ENCODE measurements at places on chromosomes 6 and 20.

DNA sequence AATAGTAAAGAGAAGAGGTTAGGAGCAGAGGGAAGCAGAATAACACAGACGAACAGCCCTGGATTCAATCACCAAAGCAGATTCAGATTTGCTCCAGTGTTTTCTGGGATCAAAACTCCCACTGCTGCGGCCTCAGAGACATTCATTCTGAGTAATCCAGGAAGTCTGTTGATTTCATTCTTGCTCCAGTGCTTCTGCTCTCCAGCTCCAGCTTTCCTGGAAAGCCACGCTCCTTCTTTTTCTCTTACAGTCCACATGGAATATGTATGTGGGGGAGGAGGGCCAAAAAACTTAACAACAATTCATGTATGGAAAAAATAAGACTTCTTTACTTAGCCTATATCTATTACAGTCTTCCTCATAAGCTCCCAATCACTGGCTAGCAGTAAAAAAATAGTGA lies 26.4 kb upstream of the UST start:
- DNase-seq, result no peak

GRCh38 chr20:32070690-32071213 lies 18.7 kb downstream of the HCK start:
- DNase-seq, result no peak

DNA sequence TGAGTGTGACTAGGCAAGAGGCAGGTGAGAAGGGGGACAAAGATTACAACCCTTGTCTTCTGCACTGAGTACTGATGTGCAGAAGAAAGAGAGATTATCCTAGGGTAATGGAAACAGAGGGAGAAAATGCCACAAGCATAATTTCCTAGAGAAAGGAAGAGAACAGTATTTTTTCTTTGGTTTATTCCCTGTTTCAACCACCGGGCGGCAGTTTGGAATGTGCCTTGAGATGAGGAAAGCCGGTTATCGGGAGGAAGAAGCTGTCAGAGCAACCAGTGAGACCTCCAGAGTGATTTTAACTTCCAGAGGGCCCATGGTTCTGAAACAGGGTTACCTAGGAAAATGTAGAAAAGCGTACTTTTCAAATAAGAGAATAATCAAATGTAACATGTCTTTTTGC lies 121.4 kb downstream of the REV3L start:
- peak; percentile 1 for DNase-seq

- no peak for DNase-seq
Measured at GRCh38 chr6:164911151-164911550, 398.3 kb downstream of the C6orf118 start.

DNA sequence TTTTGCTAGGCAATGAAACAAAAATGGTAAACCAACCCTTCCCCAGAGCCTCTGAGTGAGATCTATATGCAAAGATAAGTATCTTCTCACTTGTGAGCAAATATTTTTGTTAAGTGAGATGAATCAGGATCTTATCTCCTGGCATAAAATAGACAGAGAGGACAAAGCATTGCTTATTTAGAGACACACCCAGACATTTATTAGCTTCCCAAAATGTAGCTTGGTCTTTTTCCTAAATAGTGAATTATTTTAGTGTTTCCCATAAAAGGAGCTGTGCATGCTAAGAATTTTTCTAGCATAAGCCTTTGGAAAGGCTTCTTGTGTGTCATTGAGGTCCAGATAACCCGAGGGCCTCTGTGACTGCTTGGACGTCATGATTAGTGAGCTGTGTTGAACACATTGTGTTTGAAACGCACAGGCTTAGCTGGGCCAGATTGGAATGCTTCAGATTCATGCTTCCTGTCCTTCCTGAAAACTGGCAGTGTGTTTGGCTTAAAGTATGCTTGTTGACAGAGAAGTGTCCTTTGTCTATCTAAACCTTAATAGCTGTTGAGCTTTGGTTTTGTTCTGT lies 16.5 kb downstream of the MTHFD1L start:
- DNase-seq, result no peak

GRCh38 chr6:113202852-113203714 lies 654.1 kb upstream of the MARCKS start:
- peak; percentile 59 for DNase-seq

DNA sequence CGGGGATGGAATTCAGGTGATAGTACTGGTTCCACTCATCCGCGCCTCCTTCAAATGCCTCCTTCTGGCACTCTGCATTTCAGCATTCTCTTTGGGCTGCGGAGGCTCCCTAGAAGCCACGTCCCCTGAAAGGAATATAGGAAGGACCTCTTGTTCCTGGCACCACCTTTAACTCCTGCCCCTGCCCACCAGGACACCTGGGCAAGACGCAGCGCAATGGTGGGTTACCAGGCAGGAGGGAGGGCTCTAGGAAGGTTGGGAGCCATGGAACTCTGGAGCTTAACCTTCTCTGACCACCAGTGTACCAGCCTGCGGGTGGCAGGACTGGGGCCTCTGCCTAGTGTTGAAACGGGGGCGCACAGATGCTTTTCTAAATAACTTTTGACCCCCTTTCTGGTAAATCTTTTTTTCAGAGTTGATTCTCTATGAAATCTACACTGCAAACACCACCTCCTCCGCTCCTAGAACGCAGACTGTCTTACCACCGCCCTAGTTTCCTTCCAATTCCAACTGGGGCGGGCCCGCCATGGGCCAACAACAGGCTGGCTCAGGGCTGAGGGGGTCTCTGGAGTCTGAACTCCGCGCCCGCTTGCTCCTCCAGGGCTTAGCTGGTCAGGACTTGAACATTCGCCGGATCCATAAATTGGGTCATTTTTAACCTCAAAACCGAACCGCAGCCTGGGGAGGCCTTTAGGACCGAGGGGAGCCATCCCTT lies 871 bp upstream of the SYNDIG1 start:
- DNase-seq, result no peak

GRCh38 chr20:4775322-4776078 lies 53.8 kb downstream of the PRND start:
- no peak for DNase-seq

DNA sequence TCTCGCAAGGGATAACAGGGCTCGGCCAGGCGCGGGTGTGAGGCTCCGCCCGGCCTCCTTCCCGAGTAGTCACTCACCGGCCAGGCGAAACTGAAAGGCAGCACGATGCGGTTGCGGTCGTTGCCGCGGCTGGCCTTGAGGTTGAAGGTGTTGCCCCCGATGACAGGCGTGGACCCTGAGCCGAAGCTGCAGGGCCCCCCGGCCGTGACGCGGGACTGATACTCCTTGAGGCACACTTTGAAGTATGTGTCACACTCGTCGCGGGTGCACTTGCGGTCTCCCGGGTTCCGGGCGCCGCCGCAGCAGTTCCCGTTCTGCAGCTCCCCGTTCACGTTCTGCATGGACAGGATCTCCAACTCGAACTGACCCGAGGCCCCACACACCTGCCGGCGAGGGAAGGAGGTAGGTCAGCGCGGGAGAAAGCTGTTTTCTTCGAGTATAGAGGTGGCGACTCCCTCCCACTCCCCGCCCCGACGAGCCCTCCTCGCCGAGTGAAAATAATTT lies 1.1 kb downstream of the JAG1 start:
- DNase-seq, result peak; percentile 69

GRCh38 chr6:108968325-108969316 lies 120.4 kb downstream of the ARMC2 start:
- no peak for DNase-seq

- no peak for DNase-seq
Measured at GRCh38 chr6:11960909-11961779, 51.0 kb upstream of the HIVEP1 start.

DNA sequence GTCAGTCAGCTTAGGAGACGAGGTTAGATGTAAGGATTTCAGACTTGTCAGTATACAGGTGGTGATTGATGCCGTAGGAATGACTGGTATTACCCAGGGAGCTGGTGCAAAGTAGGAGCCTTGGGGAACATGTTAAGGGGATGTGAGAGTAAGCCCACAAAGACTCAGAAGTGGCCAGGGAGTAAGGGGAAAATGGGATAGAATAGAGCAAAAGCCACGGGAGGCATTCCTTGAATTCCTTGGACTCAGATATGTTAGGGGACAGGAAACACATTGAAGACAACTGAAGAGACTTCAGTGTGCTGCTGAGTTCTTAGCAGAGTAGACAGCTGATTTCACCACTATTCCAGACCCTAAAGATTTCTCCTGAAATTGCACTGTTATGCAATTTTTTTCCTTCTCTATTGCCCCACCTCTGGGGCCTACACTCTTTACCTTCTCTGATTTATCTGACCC lies 1.2 kb upstream of the ACAT2 start:
- no peak for DNase-seq

GRCh38 chr6:127342946-127343808 lies at the start of gene ECHDC1:
ECHDC1 (minus strand) TSS chr6:127343609; CDS start chr6:127331028, 12,581 bp downstream.
- DNase-seq, result peak; percentile 84

- no peak for DNase-seq
Measured at GRCh38 chr6:73050706-73051105, 174.6 kb downstream of the KHDC1L start.

DNA sequence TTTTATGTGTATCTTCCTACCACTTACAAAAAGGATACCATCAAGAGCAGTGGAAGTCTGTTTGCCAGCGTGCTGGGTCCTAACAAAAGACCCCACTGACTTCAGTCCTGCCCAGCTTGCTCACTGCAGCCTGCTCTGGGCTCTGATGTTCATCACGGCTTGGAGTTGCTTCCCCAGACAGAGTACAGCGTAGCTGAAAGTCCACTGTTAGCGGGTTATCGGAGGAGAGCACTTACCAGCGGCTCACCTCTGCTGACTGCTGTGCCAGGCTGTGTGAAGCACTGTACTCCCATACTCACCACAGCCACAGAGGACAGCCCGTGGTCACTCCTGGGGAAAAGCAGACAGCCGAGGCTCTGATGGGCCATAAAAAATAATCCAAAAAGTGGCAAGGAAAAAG lies 40.2 kb downstream of the CTCFL start:
- no peak for DNase-seq

- DNase-seq, result no peak
Measured at GRCh38 chr20:60467078-60467477, 508.9 kb downstream of the CDH26 start.

GRCh38 chr6:122285292-122285913 lies 114.0 kb upstream of the HSF2 start:
- no peak for DNase-seq

DNA sequence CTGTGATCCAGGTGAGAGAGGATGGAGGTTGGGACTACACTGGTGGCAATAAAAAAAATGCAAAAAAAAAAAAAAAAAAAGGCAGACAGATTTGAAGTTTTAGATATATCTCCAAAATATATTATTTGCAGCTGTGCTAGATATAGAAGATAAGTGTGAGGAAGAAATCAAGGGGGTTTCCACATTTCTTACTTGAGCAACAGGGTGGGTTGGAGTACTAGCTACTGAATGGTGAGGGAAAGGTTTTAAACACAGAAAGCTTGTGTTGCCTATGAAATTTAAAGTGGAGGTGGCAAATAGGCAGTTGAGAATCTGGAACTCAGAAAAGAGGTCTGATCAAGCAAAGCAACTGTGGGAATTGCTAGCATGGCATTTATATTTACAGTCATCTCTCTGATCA lies 59.9 kb upstream of the GNRH2 start:
- no peak for DNase-seq

DNA sequence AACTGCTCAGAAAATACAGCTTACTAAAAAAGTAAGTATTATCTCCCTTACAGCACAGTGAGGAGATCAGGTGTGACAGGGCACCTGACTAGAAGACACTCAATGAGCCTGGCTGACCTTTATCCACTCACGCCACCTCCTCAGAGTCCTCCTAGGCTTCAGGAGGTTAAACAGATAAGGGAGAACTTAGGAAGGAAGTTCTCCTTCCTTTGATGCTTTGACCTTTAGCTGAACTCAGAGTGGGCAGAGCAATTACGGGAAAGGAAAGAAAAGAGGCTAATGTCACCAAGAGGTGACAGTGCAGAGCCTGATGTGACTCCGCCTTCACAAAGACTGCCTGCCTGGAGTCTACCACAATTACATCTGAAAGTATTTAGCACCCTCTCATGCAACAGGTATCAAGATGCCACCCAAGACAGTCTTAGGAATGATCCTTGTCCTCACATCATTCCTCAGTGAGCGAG lies 36.7 kb downstream of the MAN1A1 start:
- DNase-seq, result no peak

- no peak for DNase-seq
Measured at GRCh38 chr20:17380801-17381200, 150.4 kb downstream of the BFSP1 start.

DNA sequence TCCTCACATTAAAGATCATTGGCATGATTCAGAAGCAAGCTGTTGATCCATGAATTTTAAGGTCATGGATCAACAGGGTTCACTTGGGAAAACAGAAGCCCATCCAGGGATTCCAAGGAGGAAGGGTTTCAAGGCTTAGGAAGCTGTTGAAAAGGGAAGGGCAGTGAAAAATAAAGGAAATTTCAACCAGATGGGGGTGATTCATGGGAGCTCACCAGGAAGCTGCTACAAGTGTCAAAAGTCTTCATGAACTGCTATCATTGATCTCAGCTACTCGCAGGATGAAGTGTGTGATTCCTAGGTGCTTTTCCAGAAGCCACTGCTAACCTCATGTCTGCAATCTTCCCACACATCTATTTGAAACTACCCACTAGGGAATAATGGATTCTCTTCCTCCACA lies 26.2 kb downstream of the ADTRP start:
- no peak for DNase-seq

- DNase-seq, result no peak
Measured at GRCh38 chr20:59422872-59423544, 122.6 kb downstream of the EDN3 start.

DNA sequence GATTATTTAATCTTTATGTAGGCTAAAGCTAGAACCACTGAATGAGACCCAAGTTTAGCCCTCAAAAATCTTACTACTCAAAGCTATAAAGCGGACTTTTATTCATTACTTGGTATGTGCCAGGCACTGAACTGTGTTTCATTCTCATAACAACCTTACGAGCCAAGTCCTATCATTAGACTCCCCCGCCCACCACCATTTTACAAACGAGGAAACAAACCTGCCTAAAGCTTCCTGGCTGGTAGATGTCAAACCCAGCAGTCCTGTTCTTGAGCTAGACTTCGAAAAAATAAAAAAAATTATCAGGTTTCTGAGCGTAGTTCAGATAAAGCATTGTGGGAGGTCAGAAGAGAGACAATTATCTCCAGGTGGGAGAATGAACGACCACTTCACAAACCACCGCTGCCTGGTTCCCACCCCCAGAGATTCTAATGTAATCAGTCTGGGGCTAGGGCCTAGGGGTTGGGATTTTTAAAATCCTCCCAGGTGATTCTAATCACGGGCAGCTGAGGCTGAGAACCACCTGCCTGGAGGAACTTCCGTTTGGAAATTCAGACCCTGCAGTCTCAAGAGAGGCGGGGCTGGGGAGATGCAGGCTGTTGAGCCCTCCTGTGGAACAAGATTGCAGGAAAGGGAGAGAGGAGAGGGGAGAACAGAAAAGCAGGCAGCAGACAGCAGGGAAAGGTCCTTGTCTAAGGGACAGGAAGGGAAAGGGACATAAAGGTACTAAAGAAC lies 8.6 kb downstream of the ADTRP start:
- peak; percentile 89 for DNase-seq

Data from NCI-H1417 (cell line).